ENCODE measurements at places on chromosomes 5 and 9.
A peak's percentile ranks its signal among the peaks of the same experiment; 100 is the strongest.

DNA sequence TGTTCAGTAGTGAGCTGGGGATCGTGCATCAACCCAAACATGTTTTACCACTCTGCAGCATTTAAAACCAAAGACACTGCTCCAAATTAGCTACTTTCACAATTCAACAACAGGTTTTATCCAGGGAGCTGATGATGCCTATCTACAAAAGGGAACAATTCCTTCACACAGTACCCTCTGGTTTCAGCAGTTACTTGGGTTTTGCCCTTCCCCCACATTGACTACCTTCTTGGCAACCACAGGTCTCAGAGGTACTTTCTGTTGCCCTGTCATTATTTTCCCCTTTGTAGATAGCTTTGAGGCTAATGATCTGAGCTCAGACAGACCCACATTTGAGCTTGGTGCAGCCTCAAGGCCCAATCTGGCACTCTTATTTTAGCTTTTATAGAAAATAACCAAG lies 96.1 kb downstream of the WDR41 start:
- H3K4me3 ChIP-seq: no peak overlapping the region
- H3K27me3 ChIP-seq: no peaks in the 10 kb centered on the region
- no peak for DNase-seq

DNA sequence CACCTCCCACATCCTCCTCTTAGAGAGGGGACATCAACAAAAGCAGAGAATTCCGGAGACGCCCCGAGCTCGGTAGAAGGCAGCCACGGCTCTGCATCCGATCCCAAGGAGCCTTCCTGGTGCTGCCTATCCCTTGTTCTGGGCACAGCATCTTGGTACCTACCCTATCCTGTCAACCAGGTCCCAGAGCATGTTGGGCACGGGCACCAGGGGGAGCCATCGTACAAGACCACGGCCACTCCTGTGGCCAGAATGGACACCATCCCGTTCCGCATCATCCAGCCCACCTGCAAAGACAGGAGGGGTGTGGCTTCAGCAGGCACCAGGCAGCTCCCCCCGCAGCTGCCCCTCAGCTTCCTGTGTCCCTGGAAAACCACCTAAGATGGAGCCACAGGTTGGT lies 62.7 kb upstream of the ZNF354A start:
- H3K4me3 ChIP-seq: no peak overlapping the region
- DNase-seq: peak; percentile 18
- no peaks in the 10 kb centered on the region for H3K36me3 ChIP-seq
- peaks cover 5% of the 10 kb centered on the region for H3K27me3 ChIP-seq
- no peak overlapping the region for H3K27ac ChIP-seq

DNA sequence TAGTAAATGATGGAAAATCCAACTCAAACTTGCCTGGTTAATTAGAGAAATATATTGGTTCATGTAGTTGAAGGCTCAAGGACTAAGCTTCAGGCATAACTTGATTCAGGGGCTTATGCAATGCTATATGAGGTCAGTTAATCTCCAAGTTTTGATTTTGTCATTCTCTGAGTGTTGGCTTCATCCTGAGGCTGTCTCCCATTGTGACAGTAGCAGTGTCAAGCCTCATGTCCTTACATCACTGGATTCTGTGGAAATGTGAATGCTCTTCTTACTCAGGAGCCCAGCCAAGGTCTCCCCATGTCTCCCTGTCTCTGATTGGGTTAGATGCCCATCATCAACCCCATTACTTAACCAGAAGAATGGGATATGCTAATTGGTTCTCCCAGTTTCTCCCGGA lies 44.4 kb upstream of the SNX2 start:
- peaks cover 10% of the 10 kb centered on the region for H3K27me3 ChIP-seq
- H3K4me3 ChIP-seq: no peak overlapping the region
- no peak overlapping the region for H3K27ac ChIP-seq
- DNase-seq: no peak

GRCh38 chr5:122073864-122074263 lies 4.2 kb downstream of the LOX start:
- H3K27ac ChIP-seq: no peak overlapping the region
- H3K27me3 ChIP-seq: peaks cover 50% of the 10 kb centered on the region
- H3K4me3 ChIP-seq: no peak overlapping the region
- H3K4me1 ChIP-seq: peaks cover 17% of the 10 kb centered on the region
- DNase-seq: no peak

- no peak overlapping the region for H3K4me3 ChIP-seq
- no peak overlapping the region for H3K27ac ChIP-seq
- H3K27me3 ChIP-seq: no peaks in the 10 kb centered on the region
- peaks cover 2% of the 10 kb centered on the region for H3K36me3 ChIP-seq
- H3K4me1 ChIP-seq: peaks cover 31% of the 10 kb centered on the region
These were observed 67.1 kb downstream of the RETREG1 start for GRCh38 chr5:16549491-16550206.

- DNase-seq: no peak
- H3K4me1 ChIP-seq: no peaks in the 10 kb centered on the region
- H3K27me3 ChIP-seq: peaks cover 6% of the 10 kb centered on the region
- no peak overlapping the region for H3K4me3 ChIP-seq
These were observed 58.0 kb upstream of the PALM2AKAP2 start for GRCh38 chr9:109722007-109722406.

DNA sequence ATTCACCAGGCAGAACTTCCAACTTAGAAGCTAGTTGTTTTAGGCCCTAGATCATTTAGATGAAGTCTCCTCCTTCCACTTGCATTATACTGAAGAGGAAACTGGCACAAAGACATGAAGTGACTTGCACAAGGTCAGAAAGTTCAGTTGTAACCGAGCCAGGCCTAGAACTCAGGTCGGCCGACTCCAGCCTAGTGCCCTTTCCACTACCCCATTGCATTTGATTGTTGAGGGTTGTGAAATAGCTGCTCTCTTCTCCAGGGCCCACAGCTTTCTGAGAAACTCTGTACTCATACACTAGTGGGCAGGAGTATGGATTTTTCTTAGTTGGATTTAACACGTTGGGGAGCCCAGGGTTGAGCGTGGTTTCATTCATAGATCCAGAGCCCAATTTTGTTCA lies 5.6 kb downstream of the ZNF462 start:
- H3K4me1 ChIP-seq: peaks cover under 1% of the 10 kb centered on the region
- no peak for DNase-seq
- H3K36me3 ChIP-seq: no peaks in the 10 kb centered on the region
- H3K27me3 ChIP-seq: peaks cover 29% of the 10 kb centered on the region
- H3K27ac ChIP-seq: no peak overlapping the region

DNA sequence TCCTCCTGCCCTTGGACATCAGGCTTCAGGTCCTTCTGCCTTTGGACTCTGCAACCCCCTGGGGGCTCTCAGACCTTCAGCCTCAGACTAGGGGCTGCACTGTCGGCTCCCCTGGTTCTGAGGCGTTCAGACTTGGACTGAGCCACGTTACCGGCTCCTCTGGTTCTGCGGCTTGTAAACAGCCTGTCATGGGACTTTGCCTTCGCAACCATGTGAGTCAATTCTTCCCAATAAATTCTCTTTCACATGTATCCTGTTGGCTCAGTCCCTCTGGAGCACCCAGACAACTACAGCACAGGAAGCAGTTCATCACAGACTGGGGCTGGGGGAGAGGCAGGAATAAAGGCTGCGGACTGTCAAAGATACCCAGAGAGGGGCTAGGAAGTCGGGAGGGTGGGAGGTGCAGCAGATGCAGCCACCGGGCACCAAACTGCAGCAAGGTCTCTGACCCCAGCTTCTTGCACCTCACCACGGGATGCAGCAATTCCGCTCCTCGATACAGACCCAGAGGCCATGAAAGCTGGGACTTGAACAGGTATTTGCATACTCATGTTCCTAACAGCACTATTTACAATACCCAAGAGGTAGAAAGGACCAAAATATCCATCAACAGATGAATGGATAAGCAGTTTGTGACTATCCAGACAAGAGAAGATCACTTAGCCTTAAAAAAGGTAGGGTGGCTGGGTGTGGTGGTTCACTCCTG lies 100.8 kb downstream of the COL23A1 start:
- no peak for DNase-seq
- H3K36me3 ChIP-seq: no peaks in the 10 kb centered on the region
- no peaks in the 10 kb centered on the region for H3K4me1 ChIP-seq
- no peak overlapping the region for H3K4me3 ChIP-seq
- H3K27me3 ChIP-seq: no peaks in the 10 kb centered on the region

DNA sequence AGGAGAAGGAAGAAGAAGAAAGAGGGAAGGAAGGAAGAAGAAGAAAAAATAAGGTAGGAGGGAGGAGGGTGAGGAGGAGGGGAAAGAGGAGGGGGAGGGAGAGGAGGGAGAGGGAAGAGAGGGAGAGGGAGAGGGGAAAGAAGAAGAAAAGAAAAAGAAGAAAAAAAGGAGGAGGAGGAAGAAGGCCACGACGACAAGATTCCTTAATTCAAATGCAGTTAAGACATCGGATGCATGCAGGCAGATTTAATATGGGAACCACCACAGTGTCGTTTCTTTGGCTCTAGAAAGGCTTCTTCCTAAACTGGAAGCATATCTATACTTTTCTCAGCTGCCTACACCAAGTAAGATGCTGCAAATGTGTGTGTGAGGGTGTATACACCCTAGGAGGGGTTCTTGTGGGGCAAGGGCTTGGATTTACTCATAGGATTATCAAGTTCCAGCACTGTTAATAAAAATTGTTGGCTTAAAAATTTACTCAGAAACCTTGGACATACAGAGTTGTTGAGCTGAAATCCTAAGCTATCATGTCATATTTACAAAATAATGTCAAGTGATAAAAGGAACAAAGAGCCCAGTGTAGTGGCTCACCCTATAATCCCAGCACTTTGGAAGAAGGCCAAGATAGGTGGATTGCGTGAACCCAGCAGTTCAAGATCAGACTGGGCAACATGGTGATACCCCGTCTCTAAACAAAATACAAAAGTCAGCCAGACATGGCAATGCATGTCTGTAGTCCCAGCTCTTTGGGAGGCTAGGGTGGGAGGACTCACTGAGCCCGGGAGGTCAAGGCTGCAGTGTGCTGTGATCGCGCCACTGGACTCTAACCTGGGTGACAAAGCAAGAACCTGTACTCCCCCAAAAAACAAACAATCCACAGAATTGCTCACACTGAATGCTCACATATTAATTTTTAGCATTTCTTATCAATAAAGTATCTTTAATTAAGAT lies 108.5 kb downstream of the UBAP2 start:
- H3K4me1 ChIP-seq: no peaks in the 10 kb centered on the region
- peaks cover 32% of the 10 kb centered on the region for H3K36me3 ChIP-seq
- no peak overlapping the region for H3K4me3 ChIP-seq
- no peak for DNase-seq

DNA sequence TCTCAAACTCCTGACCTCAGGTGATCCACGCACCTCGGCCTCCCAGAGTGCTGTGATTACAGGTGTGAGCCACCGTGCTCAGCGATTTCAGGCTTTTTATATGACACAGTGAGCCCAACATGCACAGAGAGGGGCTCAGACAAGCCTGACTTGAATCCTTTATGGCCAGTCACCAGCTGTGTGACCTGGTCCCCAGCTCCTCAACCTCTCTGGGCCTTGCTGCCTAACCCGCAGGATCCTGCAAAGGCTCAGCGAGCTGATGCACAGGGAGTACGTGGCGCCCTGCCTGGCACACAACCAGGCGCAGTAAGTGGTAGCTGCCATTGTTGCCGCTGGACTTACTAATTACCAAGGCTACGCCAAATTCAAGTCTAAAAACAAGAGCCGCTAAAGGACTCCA lies 16.6 kb upstream of the NCS1 start:
- no peak overlapping the region for H3K4me3 ChIP-seq
- no peak for DNase-seq
- no peak overlapping the region for H3K27ac ChIP-seq

DNA sequence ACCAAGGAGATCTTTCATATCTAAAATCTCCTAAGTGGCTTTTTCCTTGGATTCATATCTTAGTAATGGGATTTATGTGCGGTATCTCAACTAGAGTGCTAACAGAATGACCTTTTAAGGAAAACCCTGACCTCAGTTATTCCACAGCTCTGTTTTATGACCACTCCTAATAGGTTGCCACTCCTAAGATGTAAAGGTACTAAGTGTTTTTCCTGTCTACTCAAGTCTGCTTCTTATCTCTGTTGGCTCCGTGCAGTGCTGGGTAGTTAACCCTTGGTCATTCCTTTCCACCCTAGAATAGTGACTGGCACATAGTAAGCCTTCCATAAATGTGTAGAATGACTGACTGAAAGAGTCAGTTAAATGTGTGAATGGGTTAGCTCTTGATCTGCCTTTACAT lies 161.4 kb downstream of the DOCK2 start:
- no peak for DNase-seq
- H3K27ac ChIP-seq: no peak overlapping the region
- peaks cover 30% of the 10 kb centered on the region for H3K4me1 ChIP-seq
- H3K4me3 ChIP-seq: no peak overlapping the region
- peaks cover 55% of the 10 kb centered on the region for H3K36me3 ChIP-seq

GRCh38 chr9:13427587-13427986 lies 148.1 kb upstream of the MPDZ start:
- no peak for DNase-seq
- H3K4me3 ChIP-seq: no peak overlapping the region
- H3K27me3 ChIP-seq: no peaks in the 10 kb centered on the region
- H3K27ac ChIP-seq: no peak overlapping the region

GRCh38 chr9:137170486-137171148 lies 766 bp upstream of the LRRC26 start:
- DNase-seq: no peak
- H3K27ac ChIP-seq: no peak overlapping the region
- peaks cover 2% of the 10 kb centered on the region for H3K4me1 ChIP-seq
- peaks cover 37% of the 10 kb centered on the region for H3K27me3 ChIP-seq

- H3K4me1 ChIP-seq: peaks cover 2% of the 10 kb centered on the region
- no peak overlapping the region for H3K4me3 ChIP-seq
- H3K36me3 ChIP-seq: no peaks in the 10 kb centered on the region
- no peak for DNase-seq
These were observed 387.5 kb downstream of the PLK2 start for GRCh38 chr5:58072300-58072965.

DNA sequence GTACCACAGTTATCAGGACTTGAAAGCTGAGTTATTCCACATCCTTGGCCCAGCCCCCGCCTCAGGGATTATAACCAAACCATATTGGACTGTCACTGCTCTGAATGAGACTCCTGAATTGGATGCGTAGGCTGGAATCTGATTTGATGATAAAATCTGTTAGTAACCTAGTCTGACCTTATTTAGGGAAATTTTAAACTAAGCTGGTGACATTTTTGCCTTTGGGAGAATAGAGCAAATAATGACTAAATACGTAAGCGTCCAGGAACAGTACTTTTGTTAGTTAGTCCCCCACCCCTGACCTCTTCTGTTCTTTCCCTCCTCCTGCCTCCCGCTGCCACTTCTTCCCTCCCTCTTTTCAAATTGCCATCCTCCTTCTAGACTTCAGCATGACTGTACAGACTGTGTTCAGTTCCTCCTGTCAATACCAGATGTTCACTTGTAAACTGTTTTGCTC lies 92.6 kb downstream of the TLE4 start:
- no peaks in the 10 kb centered on the region for H3K27me3 ChIP-seq
- peaks cover 17% of the 10 kb centered on the region for H3K36me3 ChIP-seq
- peaks cover 32% of the 10 kb centered on the region for H3K4me1 ChIP-seq
- H3K27ac ChIP-seq: peak overlapping the region; percentile 40

- H3K27me3 ChIP-seq: no peaks in the 10 kb centered on the region
- no peak for DNase-seq
- H3K4me3 ChIP-seq: no peak overlapping the region
- no peaks in the 10 kb centered on the region for H3K36me3 ChIP-seq
- H3K27ac ChIP-seq: no peak overlapping the region
These were observed 525.1 kb downstream of the TAF11L14 start for GRCh38 chr5:18159331-18159730.
